ENCODE measurements at places on chromosomes 1 and 21.
A peak's percentile ranks its signal among the peaks of the same experiment; 100 is the strongest.

DNA sequence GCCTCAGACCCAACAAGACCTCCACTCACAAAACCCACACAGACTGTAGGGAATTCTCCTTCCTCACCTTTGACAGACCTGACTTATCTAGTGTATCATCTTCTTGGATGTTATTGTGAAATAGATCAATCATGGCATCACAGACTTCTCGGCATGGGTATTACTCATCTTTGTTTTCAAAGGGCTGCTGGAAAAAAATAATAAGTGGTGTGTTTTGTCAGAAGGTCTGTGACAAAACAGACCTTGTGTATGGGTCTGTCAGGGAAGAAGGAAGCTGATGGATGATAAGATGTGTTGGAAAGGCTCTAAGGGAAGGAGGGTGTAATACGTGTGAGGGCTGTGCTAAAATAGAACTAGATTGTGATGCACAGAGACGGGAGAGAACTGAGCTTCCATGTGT, 13.9 kb upstream of the S100A7 start:
- no peak for DNase-seq

- DNase-seq: no peak
These were observed 884 bp upstream of the LRRC8C start for GRCh38 chr1:89631816-89632656.

- DNase-seq: no peak
These were observed 21.1 kb downstream of the ADARB1 start for GRCh38 chr21:45095505-45095904.

DNA sequence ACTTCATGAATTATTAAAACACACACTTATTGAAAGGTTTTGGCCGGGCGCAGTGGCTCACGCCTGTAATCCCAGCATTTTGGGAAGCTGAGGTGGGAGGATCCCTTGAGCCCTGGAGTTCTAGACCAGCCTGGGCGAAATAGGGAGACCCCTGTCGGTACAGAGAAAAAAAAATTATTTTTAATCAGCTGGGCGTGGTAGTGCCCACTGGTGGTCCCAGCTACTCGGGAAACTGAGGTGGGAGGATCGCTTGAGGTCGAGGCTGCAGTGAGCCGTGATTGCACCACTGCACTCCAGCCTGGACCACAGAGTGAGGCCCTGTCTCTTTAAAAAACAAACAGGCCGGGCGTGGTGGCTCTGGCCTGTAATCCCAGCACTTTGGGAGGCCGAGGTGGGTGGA, 1.7 kb downstream of the GABPB2 start:
- DNase-seq: no peak

- no peak for DNase-seq
These were observed 20.8 kb upstream of the GBP1 start for GRCh38 chr1:89085781-89086180.

DNA sequence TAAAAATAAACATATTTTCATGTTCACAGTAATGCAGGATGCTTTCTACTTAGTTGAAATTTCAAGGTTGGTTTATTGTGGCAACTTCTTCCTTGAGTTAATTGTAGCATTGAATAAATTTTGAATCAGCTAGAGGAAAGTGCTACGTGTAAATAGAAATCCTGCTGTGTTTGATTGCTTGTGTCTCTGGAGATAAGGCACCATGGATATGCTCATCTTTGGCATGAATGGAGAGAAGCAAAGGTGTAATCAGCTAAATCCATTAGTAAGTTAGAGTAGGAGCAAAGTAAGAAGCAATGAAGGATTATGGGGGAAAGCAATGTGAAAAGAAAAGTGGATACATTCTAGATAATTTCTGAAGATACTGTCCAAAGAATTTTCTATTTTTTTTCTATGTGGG, 331.1 kb downstream of the PTPRC start:
- no peak for DNase-seq

- no peak for DNase-seq
These were observed 3.0 kb upstream of the IPP start for GRCh38 chr1:45753248-45754037.

- no peak for DNase-seq
These were observed 69.2 kb downstream of the PAPPA2 start for GRCh38 chr1:176531921-176532897.

- DNase-seq: no peak
These were observed 235.0 kb upstream of the KIAA0040 start for GRCh38 chr1:175427625-175428024.

DNA sequence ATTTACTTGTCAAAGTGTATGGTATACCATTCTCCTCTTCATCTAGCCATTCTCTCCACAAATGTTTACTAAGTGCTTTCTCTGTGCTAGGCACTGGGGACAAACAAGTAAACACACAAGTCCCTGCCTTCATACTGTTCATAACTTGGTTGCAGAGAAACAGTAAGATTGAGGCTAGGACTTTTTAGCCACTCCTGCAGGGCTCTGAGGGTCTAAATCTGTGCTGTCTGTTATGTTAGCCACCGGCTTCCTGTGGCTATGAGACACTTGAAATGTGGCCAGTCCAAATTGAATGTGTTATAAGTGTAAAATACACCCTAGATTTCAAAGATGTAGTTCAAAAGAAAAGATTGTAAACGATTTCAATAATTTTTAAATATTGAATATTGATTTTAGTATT, 50.2 kb downstream of the AZIN2 start:
- no peak for DNase-seq

GRCh38 chr1:215267495-215267894, 185.0 kb downstream of the KCNK2 start:
- DNase-seq: no peak

DNA sequence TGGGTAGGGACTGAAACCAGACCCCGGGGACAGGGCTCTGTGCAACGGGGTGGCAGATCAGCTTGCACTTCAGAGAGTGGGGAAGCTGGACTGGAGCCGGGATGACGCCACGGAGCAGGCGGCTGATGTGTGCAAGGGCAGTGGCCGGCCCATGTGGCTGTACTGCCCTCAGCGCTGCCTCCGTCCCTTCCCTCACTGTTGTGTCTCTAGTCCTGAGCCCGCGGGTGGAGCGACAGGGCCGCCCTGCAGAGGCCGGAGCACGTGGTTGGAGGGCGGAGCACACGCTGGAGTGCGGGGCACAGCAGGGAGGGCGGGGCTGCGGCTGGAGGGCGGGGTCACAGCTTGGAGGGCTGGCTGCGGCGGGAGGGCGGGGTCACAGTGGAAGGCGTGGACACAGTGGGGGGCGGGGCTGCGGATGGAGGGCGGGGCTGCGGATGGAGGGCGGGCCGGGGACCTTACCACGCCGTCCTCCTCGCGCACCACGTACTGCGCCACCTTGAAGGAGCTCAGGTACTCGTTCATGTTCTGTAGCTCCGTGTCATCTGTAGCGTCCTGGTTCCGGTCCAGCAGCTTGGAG, 52.4 kb downstream of the CHD5 start:
- no peak for DNase-seq

GRCh38 chr1:101942516-101943193, 54.1 kb downstream of the OLFM3 start:
- DNase-seq: no peak

DNA sequence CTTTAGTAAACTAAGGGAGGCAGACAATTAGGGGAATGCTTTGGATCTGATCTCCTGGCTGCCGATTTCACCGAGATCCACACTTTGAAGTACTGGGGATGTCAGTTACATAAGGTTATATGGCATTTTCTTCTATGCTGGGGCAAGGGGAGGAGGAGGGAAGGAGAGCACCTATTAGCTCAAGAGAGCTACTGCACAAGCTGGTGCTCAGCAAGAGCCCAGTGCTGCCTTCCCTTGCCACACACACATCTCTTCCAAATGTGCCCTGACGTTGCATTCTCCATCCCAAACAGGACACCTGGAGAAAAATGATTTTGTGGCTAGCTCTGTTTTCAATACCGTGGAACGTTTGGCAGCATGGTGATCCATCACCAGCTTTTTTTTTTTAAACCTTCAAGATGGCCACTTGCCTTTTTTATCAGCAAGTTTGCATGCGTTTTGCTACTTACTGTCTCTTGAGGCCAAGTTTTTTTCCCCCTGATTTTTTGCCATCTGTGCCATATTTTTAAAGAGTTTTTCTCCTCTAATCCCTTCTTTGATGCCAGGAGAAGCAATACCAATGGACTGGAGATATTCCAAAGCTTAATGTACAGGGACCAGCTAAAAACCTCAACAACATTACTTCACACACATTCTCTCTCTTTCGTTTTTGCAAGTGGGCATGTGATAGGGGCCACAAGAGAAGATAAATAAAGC, 66.6 kb downstream of the PAPPA2 start:
- no peak for DNase-seq

DNA sequence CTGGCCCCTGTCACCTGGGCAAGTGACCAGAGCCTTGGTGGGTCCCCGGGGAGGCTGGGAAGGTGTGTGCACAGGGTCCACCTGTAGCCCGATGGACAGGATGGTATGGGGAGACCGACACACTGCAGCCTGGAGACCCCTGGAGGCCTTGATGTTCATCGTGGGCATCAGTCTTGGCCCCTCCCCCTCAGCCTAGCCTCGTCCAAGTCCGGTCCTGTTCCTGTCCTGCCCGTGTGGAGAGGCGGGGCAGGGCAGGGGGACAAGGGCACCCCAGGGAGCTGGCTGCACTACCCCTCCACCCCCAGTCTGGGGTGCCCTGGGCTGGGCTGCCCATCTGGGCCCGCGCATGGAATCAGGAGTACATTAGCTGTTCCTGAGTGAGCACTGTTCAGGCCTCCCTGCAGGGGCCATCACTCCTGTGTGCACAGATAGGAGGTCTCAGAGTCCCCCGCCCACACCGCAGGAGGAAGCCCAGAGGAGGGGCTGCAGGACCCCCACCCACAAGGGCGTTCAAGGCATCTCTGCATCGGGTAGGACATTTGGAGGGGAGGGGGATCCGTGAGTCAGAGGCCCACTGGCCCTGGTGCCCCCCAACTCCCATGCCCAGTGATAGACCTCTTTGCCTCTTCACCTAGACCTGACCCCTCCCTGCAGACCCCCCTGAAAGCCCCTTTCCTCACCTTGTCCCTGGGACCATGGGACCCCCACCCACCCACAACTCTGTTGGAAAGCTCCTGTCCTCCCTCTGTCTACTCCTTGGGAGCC, 63.2 kb downstream of the WNT9A start:
- no peak for DNase-seq

DNA sequence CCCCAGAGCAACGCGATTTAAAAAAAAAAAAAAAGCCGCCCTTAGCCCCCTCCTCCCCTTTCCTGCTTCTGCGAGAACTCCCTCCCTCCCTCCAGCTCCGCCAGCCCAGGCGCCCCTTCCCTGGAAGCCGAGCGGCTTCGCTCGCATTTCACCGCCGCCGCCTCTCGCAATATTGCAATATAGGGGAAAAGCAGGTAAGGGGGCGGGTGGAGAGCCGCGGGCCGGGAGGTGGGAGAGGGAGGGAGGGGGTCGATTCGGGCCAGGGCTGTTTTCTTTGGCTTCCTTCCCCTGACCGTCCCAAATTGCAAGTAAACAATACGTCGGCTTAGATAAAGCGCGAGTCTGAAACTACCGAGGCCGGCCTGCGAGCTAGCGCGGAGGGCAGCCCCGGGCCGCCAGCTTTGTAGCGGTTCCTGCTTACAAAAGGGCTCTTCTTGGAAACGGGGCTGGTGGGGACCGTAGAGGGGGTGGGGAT, 408 bp downstream of the LMO4 start:
- DNase-seq: peak; percentile 42

DNA sequence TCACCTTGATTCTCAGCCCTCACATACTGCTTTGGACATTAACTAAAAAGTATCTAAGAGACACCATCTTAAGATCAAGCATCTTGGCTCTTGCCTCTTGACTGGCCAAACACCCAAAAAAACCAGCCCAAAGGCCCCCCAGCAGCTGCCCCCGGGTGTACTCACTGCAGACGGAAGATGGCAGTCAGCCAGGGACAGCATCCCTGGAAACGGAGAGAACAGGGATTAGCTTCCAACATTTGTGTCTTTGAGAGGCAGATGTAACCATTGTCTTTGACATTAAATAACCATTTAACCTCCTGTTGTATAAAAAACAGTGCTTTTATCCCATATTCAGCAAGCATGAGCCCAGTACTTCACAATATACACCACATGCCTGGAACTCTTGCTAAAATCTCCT, 11.3 kb downstream of the TMEM63A start:
- no peak for DNase-seq

- no peak for DNase-seq
These were observed 170.5 kb upstream of the KIAA0040 start for GRCh38 chr1:175363031-175363430.

GRCh38 chr1:37410815-37411214, 63.6 kb upstream of the ZC3H12A start:
- DNase-seq: no peak

GRCh38 chr1:56028244-56028643, 551.1 kb downstream of the PLPP3 start:
- DNase-seq: no peak

DNA sequence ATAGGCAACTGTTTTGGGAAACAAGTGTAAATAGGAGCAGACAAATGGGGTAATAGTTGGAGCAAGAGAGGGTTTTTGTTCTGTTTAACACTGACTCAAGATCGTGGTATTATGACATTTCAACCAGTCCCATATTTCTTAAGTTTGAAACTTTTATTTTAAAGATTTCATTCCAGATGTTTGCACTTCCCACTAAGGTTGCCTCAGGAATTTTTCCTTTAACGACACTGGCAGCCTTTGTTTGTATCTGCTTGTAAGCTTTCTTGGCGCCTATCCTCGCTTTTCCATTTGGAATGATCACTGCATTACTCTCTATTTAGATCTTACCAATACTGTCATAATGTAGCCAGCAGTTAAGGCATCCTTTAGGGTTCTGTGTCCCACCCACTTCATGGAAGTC, 67.7 kb downstream of the ALG6 start:
- DNase-seq: no peak

- DNase-seq: no peak
These were observed 58.5 kb downstream of the RIMS3 start for GRCh38 chr1:40606978-40607377.

GRCh38 chr1:74772945-74773344, 40.0 kb downstream of the TYW3 start:
- no peak for DNase-seq

DNA sequence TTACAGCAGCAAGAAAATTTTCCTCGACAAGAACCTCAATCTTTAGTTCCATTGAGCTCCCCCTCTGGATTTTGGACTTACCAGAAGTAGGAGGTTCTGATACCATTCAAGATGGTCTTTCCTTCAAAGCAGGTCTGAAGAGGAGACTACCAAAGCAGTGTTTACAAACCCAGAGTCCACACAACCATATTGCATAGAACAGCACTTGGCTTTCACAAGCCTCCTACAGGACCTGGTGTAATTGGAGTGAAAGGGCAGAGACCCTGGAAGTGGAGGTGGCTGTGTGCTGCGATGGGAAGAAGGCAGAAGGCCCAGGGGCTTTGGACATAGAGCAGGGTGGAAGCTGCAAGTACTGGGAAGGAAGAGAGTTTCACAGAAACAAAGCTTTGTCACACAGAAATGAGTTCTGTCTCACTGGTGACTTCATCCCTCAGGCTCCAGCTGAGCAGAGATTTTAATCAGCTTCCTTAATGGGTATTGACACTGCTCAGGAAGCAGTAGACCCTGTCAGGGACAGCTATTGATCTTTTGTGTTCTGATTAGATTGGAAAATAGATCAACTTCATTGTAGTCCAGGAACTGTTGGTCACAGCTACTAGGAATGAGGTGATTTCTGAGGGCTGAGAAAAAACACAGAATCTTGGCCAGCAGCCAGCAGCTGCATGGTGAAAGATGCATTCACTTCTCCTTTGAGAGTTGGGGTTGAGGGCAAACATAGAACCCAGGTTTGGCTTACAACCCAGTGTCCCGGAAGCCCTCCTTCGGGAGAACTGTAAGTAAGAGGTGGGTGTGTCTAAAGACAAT, 124.0 kb downstream of the SYT2 start:
- DNase-seq: no peak

All from nucleus accumbens (tissue), 56 donors.